Kidney glomerular epithelial cell (primary cell): ENCODE measurements at places on chromosomes 3 and 15.

DNA sequence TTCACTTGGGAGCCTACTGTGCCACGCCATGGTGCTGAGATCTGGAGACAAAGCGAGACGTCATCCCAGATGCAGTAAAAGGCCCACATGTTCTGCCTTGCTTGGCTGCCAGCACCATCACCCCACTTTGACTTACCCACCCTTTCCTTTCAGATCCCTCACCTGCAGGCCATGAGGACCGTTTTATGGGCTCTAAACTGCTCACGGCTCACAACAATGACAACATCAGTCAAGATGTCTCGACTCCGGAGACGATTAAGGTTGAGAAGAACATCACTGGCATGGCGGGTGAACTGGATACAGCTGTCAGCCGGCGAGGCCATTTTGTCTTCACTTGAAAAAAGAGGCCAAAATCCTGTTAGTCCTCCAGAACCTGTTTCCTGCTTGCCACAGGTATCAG lies 11.9 kb downstream of the BCL6 start:
- no peak for DNase-seq

GRCh38 chr3:39705351-39705900 lies 104.0 kb upstream of the MYRIP start:
- DNase-seq = peak; percentile 13

- peak; percentile 69 for DNase-seq
These were observed 14.1 kb downstream of the LACTB start for GRCh38 chr15:63135804-63136203.

DNA sequence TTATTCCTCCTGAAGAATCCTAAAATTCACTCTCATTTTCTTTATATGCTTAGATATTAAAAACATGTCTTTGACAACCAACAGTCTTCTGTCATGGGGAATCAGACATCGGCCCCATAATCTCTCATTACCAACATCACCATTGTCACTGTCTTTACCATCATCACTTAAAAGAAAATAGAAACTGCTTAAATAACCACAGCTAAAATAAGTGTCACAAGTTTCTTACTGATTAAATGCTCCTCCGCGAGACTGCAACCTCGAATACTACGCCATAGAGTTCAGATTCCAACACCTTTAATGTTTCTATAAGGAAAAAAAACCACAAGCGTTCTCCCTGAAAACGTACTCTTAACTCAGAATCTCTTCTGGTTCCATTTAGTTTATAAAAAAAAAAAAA lies 977.5 kb upstream of the CFAP20DC start:
- DNase-seq = no peak

DNA sequence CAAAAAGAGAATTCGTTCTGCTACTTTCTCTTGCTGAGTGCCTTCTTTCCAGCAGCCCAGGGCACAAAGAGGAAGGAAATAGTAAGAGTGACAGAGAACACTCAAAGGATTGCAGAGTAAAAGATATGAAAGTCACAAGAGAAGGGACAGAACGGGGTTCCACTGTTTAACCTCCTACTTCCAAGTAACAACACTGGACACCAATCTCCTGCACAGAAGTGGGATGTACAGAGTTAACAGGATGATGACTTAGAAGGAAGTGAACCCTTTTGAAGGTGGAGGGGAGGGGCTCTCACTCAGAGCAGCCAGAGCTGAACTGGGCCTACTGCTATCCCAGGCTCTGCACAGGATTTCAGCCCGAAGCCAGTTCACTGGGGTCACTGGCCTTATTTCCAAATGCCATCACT lies 130.1 kb upstream of the PRICKLE2 start:
- DNase-seq = peak; percentile 63
